ENCODE measurements at places on chromosomes 11 and 22.

DNA sequence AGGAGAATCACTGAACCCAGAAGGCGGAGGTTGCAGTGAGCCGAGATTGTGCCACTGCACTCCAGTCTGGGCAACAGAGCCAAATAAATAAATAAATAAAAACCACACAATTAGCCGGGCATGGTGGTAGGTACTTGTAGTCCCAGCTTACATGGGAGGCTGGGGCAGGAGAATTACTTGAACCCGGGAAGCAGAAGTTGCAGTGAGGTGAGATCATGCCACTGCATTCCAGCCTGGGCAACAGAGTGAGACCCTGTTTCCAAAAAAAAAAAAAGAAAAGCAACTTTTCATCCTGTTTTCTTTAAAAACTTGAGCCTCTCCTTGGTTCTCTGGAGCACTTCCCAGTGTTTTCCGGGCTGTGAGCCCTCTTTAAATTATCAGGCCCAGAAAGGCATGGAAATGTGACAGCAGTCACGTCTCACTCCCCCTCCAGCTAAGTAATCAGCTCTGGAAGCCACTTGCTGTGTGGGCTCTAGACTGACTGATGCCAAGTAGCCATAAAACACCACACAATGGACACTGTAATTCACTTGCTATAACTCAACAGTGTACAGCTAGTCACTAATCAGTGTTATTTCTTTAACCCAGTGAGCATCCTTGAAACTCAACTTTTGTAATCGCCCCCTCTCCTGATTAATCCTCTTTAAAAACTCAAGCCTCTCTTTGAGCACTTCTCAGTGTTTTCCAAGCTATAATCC lies 13.0 kb upstream of the MCHR1 start:
- DNase-seq: no peak

GRCh38 chr22:29837741-29838598 lies at the start of gene ASCC2:
Gene ASCC2, minus strand, starts transcription at chr22:29838274. Its CDS starts 5,949 bp downstream, at chr22:29832325.
- DNase-seq: peak; percentile 98

DNA sequence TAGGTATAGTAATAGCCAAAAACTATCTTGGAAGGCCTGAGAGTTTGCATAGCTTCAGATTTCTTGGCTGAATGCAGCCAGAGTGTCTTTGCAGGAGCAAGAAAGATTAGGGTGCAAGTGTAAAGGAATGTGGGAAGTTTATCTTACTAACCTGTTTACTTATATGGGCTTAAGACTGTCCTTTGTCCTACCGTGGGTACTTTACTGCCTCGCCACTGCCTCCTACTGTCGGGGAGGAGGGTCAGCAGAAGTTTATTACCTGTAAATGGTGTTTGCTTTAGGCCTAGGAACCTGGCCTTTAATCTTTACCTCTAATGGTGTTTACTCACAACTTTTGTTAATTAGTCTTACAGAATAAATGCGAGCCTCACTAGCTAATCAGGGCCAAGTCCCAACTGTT lies 633.8 kb downstream of the DLG2 start:
- DNase-seq: no peak

DNA sequence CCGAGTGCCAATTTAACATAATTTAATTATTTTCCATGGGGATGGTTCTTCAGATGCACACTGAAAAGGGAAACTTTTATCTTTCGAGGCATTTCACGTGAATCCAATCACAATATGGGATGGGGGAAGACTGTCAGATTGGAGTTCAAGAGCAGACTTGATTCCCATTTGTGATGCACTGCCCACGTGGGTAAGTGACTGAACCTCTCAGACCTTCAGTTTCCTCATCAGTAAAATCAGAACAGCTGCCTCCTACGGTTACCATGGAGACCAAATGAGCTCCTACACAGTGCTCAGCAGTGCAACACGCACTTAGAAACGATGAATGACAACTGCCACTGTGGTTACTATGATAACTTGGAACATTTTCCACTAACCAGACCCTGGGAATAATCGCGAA lies 21.7 kb downstream of the KIAA0930 start:
- DNase-seq: no peak

- DNase-seq: no peak
These were observed 96.5 kb downstream of the ARHGAP8 start for GRCh38 chr22:44848791-44849420.

DNA sequence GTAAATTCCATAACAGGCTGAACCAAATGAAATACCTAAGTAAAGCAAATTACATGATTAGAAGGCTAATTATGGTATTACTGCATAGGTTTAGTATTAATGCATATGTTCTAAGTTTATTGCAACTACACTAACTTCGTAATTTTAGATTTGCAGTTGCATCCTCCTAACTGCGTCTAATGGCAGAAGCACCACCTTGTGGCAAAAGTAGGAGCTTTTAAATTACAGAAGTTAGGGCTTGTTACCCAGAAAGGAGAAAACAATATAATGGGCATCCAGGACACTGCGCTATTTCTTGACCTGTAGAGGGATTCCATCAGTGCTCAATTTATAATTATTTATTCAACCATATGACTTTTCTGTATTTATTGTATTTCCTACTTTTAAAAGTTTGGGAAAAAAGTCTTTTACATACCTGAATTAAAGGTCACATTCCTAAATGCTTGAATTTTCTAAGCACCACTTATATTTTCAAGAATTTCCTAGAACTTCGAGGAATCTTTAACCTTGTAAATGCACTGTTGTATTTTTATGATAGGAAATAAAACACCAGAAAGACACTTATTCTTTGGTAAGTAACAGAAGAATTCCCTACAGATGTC lies 16.3 kb upstream of the GPR83 start:
- no peak for DNase-seq

DNA sequence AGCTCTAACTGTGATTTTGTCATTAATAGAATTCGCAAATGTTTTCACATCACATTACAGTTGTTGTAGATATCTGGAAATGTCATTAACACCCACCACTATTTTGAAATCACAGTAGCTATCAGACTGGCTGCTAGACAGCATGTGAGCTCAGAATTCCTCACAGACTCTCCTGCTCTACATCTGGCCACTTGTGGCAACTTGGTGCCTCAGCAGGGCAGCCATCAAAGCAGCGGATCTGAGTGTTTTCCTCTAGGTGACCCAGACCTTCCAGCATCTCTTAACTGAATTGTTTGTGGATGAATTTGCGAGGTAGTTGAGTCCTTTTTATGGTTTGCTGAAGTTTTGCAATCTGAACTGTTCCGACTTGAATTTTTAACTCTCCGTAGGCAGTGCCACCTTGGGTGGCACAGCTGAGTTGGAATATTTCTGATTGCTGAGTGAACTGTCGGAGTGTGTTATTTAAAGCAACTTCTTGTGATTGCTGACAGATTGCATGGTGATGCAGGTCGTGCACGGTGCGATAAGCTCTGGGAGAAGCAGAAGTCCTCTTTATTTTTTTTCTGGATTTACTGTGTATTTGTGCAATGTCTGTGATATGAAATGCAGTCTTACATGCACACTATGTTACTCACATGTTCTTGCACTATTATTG lies 114.0 kb upstream of the PLET1 start:
- no peak for DNase-seq

GRCh38 chr11:67026941-67027340 lies 4.0 kb downstream of the SYT12 start:
- no peak for DNase-seq

- DNase-seq: no peak
These were observed 95.7 kb downstream of the CWC15 start for GRCh38 chr11:94877443-94878200.

GRCh38 chr11:28770806-28771205 lies 662.6 kb downstream of the METTL15 start:
- DNase-seq: no peak

DNA sequence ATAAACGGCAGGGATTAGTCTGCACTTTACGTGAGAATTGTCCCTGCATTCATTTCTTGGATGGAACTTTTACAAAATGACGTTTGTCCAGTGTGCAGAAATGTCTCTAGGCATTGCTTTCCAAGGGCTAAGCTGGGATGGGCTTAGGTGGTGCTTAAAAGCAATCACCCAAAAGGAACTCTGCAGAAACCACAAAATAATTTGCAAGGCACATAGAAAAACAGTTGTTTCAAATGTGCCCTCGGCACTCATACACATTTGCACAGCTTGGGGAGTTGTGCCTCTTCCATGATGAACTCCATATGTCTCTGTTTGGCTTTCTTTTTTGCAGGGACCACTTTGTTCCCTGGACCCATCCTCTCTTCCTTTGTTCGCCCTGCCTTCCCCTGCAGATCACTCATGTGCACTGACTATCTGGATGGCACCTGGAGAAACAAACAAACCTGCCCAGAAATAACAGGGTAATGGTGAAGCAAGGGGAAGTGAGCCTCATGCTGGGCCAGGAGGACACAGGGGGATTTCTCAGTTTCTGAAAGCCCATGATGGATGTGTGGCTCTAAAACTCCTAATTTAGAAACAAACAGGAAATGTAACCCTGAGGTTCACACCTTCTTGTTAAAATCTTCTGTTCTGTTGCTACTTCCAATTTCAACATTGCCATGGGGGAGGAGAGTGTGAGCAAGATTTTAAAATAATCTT lies 150.2 kb downstream of the SNX19 start:
- DNase-seq: no peak

DNA sequence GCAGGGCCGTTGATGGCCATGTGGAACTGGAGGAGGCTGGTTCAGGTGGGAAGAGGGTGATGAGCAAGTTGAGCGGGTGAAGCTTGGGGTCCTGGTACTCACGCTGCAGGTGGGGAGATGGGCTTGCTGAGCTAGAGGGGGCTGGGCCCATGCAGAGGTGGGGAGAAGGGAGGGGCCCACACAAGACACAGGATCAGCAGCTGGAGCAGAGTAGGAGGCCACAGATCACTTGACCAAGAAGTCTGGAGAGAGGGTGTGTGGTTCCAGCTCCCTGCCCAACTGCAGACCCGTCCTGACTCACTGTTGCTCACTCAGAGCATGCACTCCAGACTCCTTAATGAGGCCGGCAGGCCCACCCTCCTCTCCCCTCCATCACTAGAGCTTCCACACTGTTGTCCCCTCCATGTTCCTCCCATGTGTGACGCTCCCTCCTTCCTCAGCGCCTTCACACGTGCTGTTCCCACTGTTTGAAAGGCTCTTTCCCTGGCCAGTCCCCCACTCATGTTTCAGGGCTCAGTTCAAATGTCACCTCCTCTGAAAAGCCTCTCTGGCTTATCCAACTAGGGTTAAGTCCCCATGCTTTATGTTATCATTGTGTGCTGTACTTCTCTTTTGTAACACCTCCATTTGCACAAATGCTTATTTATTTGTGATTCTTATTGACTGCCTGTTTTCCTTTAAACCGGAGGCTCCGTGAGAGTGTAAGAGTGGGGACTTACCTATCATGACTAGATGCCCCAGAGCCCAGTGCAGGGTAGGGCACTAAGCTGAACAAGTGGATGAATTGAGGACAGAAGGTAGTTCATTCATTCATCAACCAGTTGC lies 2.3 kb downstream of the CCDC86 start:
- DNase-seq: no peak

- no peak for DNase-seq
These were observed 24.1 kb downstream of the LARGE1 start for GRCh38 chr22:33896154-33896553.

DNA sequence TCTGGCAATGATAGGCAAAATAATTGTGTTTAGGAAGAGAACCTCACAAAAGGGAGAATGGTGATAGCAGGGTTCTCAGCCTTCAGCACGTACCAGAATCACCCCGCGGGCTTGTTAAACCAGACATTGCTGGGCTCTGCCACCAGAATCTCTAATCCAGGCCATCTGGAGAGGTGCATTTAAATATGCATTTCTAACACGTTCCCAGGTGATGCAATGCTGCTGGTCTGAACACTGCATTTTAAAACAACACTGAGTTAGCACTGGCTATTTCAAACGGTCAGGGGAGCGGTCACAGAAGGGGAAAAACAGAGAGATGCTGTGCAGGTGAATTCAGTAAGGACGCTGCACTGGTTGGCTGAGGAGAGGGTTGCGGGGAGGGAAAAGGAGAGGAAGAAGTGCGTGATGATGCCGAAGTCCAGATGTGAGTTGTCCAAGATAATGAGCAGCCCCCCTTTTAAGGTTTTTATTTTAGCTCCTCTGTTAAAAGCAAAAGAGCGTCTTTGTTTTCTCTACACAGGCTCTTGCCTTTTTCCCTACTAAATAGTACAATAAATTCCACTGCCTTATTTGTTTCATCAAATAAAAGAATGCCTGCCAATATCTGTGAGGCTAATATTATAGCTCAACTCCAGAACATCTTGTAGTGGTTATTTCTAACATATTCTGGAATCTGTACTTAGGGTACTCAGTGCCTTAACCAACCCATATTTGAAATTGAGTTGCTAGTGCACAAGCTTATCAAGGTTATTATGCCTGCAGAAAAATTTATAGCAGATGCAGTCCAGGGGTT lies 109.6 kb upstream of the POU2AF2 start:
- DNase-seq: no peak

GRCh38 chr11:10499874-10500601 lies 40.9 kb downstream of the RNF141 start:
- DNase-seq: no peak

DNA sequence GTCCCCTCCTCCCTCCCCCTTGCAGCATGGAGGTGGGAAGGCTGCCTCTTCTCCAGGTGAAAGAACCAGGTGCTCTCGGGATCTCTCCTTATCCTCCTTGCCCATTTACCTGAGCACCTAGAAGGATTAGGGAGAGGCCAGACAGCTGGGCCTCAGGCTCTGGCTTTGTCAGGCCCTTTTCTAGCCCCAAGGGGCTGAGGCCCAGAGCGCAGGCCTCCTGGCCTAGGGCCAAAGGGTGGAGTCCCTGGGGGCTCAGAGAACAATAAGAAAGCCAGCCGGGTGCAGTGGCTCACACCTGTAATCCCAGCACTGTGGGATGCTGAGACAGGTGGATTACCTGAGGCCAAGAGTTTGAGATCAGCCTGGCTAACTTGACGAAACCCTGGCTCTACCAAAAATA lies 5.4 kb upstream of the TTLL1 start:
- no peak for DNase-seq

DNA sequence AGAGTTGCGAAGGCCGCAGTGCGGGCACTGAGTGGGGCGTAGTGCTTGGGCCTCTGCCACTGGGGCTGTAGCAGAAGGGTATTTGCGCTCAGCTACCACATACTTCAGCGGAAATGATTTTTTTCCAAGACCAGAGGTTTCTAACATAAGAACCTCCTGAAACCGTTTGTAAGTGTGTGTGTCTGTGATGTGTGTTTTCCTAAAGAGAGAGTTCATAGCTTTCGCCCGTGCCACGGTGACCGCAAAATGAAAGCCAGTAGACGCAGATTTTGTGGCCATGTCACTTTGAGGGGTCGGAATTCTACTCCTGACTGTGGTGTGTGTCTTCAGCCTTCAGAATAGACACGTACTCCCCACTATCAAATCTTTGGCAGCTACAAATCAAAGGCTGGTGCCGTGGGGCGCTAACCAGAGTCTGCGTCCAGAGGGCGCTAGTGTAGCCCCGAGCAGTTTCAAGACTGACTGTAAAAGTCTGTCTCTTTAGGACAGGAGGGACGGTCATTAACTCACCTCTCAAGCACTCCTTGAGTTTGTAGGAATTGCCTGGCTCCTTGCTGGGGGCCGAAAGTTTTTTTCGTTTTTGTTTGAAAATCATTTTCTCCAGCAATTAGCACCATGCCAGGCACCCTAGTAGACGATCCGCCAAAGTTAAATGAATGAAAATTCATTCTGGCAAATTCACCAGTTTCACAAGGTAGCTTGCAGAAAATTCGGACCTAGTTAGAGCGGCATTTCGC lies 2.5 kb upstream of the CALCA start:
- peak; percentile 71 for DNase-seq

- no peak for DNase-seq
These were observed 14.9 kb downstream of the PISD start for GRCh38 chr22:31647066-31647465.

Measured in activated T-cell treated with anti-CD3 and anti-CD28 coated beads, Interleukin-2, amount 50 U/mL, for 1 hour (primary cell).